ENCODE measurements at places on chromosomes 7 and 10. TPM values are rescaled to one million over a fixed set of nuclear protein-coding genes. Genes with fewer than 3 reads are reported as not detected.

The PGAM2 gene
- total RNA-seq, result 16.4 TPM

The RBAK gene
- 16.1 TPM for total RNA-seq

The CLCN1 gene
- total RNA-seq, result not detected

The SPDYE5 gene
- total RNA-seq, result not detected

The NACAD gene
- 7.6 TPM for total RNA-seq

The LRRC17 gene
- 33.2 TPM for total RNA-seq

The KCP gene
- 1.2 TPM for total RNA-seq

The STAG3 gene
- total RNA-seq, result 0.69 TPM

The GPR37 gene
- 10.8 TPM for total RNA-seq

The GARIN1A gene
- total RNA-seq, result 0.92 TPM

The SEMA3C gene
- total RNA-seq, result 74.7 TPM

The SHTN1 gene
- total RNA-seq, result 52.6 TPM

The ASAH2 gene
- total RNA-seq, result 3.0 TPM

The ERCC6 gene
- 33.4 TPM for total RNA-seq

The CALCR gene
- 5.1 TPM for total RNA-seq

The ZNF479 gene
- total RNA-seq, result not detected

The BHLHA15 gene
- 9.5 TPM for total RNA-seq

The AFAP1L2 gene
- 18.7 TPM for total RNA-seq

The ADCY1 gene
- 107 TPM for total RNA-seq

The INHBA gene
- total RNA-seq, result 12.7 TPM

The CCL24 gene
- not detected for total RNA-seq

The ANKRD22 gene
- 0.46 TPM for total RNA-seq

The VPS37D gene
- 24.0 TPM for total RNA-seq

The C10orf53 gene
- total RNA-seq, result not detected

The GTF2IRD2 gene
- 33.4 TPM for total RNA-seq

The OPN4 gene
- total RNA-seq, result not detected

The DENND10 gene
- total RNA-seq, result 63.0 TPM

The NPC1L1 gene
- not detected for total RNA-seq

The ENTPD1 gene
- 16.6 TPM for total RNA-seq

The CYP2C18 gene
- total RNA-seq, result 0.23 TPM

The IGF2BP3 gene
- 48.2 TPM for total RNA-seq

The UCMA gene
- total RNA-seq, result not detected

The LMTK2 gene
- total RNA-seq, result 49.8 TPM

The GRM3 gene
- total RNA-seq, result 153 TPM

The RNF133 gene
- 0.23 TPM for total RNA-seq

The SCIN gene
- 9.9 TPM for total RNA-seq

The DDC gene
- 4.8 TPM for total RNA-seq

The GJD4 gene
- 0.23 TPM for total RNA-seq

The CCDC6 gene
- 46.8 TPM for total RNA-seq

The EBLN1 gene
- total RNA-seq, result not detected

The IDI2 gene
- total RNA-seq, result not detected

The SYT15B gene
- total RNA-seq, result 1.4 TPM

The GPRIN2 gene
- 31.8 TPM for total RNA-seq

The SMKR1 gene
- 6.7 TPM for total RNA-seq

The SDK1 gene
- 18.9 TPM for total RNA-seq

The UPK3B gene
- total RNA-seq, result 0.23 TPM
